ENCODE measurements at places on chromosomes 16 and 17.
A peak's percentile ranks its signal among the peaks of the same experiment; 100 is the strongest.

DNA sequence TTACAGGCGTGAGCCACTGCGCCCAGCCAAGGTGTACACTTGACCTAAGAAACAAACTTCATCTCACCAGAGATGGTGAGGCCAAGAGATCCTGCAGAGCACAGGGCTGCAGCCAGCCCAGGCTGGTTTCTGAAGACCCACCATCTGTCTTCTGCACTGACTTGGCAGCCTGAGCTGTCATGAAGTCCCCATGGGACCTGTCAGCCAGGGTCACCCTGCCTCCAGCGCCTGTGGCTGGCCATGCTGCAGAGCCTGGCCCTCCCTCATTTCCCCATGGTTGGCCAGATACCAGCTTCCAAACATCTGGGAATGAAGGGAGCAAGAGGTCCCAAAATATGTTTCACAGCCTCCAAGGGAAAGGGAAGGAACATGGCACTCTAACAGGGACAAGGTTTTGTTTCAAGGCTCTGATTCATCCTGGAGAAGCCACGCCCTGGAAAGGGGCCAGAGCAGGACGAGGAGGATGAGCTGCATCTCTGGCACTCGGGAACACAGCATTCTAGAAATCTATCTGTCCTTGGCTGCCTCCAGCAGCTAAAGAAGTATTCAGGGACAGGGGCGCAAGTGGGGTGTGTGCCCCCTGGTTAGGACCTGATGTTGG is 45.3 kb downstream of the DDX19A start:
- DNase-seq: no peak

DNA sequence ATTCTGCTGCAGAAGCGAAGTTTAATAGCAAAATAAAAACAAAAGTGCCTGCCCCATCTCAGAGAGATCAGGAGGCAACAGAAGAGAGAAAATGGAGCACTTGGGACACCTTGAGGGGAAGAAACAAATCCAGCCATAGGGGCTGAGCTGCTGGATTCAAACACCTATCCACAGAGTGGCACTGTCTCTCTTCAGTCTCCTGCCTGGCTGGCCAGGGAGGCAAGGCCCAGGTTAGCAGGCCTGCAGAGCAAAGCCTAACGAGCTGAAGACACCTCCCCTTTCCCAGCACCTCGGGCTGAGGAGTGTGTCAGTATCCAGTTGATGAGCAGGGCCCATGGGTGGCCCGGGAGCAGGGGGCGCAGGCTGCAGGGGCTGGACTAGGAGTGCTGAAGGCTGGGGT is 8.8 kb upstream of the KRT31 start:
- DNase-seq: no peak

- no peak for DNase-seq
Measured at GRCh38 chr17:81719410-81720266, 7.6 kb downstream of the SLC25A10 start.

DNA sequence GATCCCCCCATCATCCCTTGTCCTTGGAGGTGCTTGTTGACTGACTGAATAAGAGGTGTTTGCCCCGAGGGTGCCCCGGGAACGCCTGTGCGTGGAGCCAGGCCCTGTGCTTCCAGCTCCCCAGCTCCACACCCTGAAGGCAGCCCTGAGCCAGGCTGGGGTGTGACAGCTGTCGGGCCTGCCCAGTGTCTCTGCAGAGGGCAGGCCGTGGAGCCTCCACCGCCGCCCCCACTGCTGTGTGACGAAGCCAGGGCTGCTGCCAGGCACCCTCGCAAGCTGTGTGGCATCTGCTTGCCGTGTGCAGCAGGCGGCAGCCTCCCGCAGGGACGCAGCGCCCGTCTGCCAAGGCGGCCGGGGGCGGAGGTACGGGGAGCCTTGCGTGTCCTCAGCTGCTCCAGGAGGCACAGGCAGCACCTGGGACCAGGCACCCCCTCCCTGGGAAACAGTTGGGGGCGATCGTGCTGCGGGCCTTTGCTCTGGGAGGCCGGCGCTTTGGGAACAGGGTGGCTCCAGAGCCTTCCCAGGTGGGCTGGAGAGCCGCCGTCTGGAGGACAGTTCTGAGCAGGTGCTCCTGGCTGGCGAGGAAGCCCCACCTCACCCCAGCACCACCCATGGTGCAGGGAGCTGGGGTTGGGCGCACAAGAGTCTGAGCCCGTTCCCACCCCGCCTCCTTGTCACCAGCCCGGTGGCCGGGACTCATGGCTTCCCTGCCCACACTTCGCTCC is 26.6 kb downstream of the GSE1 start:
- no peak for DNase-seq

DNA sequence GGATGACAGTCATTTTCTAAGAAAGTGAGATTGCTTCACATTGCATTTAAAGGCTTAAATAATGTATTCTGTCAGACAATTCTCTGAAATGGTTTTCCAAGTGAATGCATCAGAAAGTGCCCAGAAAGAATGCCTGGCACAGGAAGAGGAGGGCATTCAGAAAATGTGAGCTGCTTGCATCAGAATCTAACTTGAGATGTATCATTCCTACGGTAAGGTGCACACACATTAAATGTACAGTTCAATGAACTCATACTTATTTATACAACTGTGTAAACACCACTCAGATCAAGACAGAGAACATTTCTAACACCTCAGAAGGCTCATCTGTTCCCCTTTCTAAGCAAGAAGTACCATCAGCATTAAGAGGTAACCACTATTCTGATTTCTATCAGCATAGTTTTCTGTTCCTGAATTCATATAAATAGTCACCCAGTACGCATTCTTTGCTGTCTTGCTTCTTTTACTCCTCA is 638.0 kb downstream of the MAF start:
- DNase-seq: no peak

- DNase-seq: no peak
Measured at GRCh38 chr16:84844559-84845495, 25.0 kb downstream of the CRISPLD2 start.

- DNase-seq: no peak
Measured at GRCh38 chr16:53370827-53371226, 63.4 kb upstream of the RBL2 start.

DNA sequence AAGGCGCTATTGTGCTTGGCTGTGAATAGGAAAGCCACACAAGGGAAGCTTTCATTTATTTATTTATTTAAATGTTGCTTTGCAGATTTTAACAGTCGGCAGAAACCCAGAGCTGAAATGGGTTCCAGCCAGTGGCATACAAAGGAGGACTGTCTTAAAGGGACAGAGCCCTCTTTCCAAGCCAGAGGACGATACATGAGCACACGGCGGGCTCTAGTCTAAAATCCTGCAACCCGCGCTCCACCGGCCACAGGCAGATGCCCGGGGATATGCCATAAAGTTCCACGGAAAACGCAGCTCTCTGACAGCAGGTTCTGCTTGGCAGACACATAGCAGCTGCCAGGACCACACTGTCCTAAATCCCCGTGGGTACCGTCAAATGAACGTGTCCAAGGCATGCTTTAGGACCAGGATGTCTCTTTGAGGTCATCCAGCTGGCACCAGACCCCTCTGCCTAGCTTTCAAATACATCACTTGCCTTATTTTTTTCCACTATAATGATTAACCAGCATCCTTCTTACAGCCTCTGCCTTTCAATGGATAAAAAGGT is 64.6 kb downstream of the CYTH1 start:
- DNase-seq: no peak

DNA sequence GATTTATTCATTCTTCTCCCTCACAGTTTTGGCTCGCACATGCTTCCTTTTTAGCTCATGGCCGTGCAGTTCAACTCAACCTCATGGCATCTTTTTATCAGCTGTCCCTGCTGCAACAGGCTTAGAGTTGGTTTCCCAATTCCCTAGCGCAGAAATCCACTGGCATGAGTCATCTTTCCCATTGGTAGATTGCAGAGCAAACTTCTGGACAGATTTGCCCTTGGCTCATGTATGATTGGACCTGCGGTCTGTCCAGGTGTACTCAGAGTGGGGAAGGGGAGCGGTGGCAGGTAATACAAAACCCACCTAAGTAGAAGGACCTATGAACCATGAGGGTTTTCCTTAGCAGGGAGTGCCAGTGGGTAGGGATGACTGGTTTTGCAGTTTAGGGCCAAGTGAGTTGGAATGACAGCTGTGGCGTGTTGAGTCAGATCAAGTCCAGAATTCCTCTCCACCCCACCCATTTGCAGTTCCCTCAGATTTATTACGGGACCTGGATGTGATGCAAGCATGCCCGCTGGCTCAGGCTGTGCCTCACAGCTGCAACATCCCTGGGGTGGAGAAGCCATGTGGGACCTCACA is 584.7 kb downstream of the WWOX start:
- peak; percentile 98 for DNase-seq

GRCh38 chr16:4075534-4075933 is 40.7 kb downstream of the ADCY9 start:
- no peak for DNase-seq

DNA sequence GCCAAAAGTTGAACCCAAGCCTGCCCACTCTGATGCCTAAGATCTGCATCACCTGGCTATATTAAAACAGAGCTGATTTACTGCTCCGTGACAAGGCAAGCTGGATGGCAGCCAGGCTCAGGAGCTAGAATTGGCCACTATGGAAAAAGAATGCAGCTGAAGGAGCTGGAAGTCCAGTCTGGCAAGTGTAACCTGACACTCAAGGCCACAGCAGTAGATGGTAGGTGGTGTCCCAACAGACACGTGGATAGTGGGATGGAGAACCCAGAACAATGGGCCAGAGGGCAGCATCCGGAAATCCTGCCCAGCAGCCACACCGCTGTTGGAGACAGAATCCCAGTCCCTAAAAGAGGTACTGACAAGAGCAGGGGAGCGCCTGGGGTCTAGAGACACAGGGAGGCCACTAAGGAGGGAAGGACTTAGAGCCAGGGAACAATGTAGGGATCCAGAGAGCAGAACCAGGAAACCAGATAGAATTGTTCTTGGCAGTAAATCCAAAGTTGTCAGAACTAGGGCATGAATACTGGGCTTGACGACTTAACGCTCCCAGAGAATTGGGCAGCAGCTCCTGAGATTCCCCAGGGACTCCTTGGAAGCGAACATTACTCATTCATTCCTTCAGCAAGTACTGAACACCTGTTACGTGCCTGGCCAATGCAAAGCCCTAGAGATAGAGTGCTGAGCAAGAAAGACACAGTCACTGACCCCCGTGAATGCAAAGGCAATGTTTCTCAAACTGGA is 85.7 kb downstream of the CDYL2 start:
- no peak for DNase-seq

DNA sequence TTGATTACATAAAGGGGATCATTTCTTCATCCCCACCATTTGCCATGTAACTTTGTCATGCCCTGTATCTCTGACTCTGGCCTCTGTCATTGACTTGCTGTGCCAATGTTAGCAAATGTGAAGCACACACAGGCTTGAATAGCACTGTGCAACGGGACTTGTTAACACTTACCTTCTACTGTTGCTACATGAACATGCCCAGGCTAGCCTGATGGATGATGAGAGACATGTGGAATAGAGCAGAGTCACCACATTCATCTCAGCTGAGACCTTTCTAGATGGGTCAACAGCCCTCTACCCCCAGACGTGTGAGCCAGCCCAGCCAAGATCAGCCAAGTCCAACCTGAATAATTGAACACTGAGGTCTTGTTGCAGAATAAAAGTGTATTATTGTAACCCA is 162.1 kb upstream of the SALL1 start:
- DNase-seq: no peak

DNA sequence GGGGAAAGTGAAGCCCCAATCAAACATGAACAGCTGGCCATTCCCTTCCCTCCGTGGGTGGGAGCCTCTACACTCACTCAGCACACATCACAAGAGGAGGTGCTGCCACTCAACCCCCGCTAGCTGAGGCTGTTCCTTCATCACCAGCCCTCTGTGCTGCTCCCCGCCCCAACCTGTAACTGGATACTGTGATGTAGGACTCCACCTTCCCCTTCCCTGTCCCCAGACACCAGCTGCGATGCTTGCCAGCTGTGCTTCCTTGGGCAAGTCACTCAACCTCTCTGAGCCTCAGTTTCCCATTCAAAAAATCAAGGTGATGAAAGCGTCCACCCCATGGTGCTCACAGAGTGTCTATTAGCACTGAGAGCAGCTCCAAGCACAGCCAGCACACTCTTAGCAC is 273.2 kb downstream of the MRTFB start:
- no peak for DNase-seq

- no peak for DNase-seq
Measured at GRCh38 chr17:42780851-42781638, 635 bp downstream of the WNK4 start.

- DNase-seq: no peak
Measured at GRCh38 chr16:81808933-81809480, 29.9 kb downstream of the PLCG2 start.

DNA sequence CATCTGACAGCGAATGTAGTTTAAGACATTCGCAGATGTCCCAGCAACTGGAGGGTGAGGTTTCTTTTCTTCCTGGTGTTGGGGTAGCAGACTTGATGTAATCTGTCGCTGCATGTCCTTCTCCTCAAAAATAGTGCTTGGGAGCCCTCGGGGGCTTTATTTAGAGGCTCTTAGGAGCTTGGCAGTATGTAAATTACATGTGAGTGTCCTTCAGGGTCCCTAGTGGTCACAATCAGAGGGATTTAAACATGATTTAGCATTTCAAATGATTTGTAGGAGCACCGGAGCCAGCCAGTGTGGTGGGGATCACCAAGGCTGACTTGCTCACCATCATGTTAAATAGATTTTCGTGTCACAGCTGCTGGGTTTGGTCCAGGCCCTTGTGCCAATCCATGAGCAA is 8.8 kb upstream of the SALL1 start:
- no peak for DNase-seq

- DNase-seq: no peak
Measured at GRCh38 chr16:84461413-84462295, 42.8 kb downstream of the MEAK7 start.

DNA sequence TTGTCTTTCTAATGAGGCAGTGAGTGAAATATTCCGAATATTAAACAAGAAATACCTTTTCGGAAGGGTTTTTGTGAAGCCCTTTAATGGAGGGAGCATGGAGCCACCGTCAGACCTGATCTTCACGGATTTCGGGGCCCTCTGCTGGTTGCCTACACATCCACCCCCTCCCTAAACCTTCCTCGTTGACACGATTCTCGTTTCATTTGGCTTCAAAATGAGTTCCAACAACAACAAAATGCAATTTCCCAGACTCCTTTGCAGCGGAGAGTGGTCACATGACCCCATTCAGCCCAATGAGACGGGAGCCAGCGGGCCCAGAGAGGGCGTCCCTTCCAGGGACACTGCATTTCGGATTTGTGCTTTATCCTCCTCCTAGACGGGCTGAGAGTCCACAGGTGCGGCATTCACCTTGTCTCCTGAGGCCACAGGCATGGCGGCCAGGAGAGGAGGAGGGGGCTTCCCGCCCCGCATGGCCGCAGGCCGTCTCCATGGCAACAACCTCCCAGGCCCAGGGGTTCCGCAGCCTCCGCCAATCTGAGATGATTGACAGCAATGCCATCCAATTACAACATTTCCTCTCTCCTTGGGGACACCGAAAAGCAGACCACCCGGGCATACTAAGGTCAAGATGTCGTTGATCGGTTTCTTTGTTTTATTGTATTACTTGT is 259.8 kb downstream of the C16orf95 start:
- no peak for DNase-seq

- no peak for DNase-seq
Measured at GRCh38 chr17:39729280-39729851, 966 bp downstream of the MIEN1 start.

- no peak for DNase-seq
Measured at GRCh38 chr16:23512168-23512695, 1.9 kb upstream of the GGA2 start.

GRCh38 chr16:58325941-58326340 is 31.1 kb upstream of the PRSS54 start:
- DNase-seq: no peak

- no peak for DNase-seq
Measured at GRCh38 chr16:19502395-19503131, 19.3 kb downstream of the GDE1 start.
